Activated T-cell treated with anti-CD3 and anti-CD28 coated beads, Interleukin-2, amount 50 U/mL, for 4 hours (primary cell): ENCODE measurements at places on chromosomes 16 and 17.

DNA sequence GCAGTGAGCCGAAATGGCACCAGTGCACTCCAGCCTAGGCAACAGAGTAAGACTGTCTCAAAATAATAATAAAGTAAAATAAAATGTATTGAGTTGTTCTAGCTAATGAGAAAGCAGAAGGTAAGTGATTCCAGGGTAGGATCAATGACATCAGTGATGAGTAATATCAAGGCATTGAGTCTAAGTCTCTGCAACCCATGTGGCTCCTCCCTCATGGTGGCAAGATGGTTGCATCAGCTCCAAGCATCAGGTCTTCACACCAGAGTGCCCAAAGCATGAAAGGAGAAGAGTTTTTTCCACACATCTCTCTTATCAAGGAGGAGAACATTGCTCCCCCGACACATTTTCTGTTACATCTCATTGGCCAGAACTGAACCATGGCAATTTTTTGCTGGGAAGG is 34.8 kb upstream of the GAS7 start:
- no peak for DNase-seq

- DNase-seq = no peak
Measured at GRCh38 chr17:47969930-47970724, 786 bp upstream of the CDK5RAP3 start.

- peak; percentile 69 for DNase-seq
Measured at GRCh38 chr16:89217388-89218191, at the start of gene ZNF778. Gene ZNF778 (plus strand): TSS chr16:89217703. CDS start chr16:89221128, 3,425 bp downstream.

DNA sequence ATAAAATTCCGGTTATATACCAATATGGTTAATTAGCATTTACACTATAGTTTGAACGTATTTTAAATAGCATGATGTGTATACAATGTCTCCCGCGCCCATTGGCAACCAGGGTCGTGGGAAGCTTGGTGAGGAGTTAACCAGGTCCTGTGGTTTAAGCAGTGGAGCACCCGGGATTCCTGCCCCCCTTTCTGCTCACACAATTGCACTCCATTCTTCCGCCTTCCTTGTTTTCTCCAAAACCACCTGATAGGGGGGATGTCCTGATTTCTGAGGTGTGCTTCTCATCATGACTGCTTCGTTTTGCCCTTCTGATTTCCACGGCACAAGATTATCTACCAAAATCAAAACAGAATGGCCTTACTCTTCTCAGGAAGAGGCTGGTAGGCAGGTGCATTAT is 35.8 kb downstream of the WIPI1 start:
- no peak for DNase-seq

DNA sequence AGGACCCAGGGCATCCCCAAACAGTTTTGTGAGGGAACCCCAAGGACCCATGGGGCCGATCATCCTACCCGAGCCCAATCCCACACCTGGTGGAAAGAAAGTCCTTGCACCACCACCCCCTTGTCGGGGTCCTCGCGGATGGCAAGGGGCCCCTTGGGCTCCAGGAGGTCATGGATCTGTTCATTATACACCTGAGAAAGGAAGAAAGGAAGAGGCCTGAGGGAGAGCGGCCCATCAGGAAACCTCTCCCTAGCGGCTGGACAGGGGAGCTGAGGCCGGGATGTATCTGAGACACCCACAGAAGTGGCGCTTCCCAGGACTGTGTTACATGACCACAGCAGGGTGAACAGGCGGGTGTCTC is 12.8 kb downstream of the KIF18B start:
- DNase-seq = no peak

DNA sequence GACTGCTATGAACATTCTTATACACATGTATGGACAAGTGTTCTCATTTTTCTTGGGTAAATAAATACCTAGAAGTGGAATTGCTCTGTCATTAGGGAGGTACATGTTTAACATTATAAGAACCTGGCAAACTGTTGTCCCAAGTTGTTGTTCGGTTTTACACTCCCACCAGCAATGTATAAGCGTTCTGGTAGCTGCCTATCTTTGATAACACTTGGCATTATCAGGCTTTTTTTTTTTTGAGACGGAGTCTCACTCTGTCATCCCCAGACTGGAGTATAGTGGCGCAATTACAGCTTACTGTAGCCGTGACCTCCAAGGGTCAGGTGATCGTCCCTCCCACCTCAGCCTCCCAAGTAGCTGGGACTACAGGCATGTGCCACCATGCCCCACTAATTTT is 16.3 kb downstream of the ATAD5 start:
- no peak for DNase-seq

GRCh38 chr17:28040406-28040805 is 2.1 kb upstream of the NLK start:
- no peak for DNase-seq
